Astrocyte (in vitro differentiated cells and primary cell): ENCODE measurements at places on chromosomes 3 and 15. TPM values are rescaled to one million over a fixed set of nuclear protein-coding genes. Genes with fewer than 3 reads are reported as not detected.

ALDH1L1 gene
- not detected in 2 replicates for total RNA-seq

ZNF80 gene
- not detected in 2 replicates for total RNA-seq

NR1I2 gene
- not detected in 2 replicates for total RNA-seq

GOLGA8M gene
- 1.5 and 1.6 TPM in 2 replicates for total RNA-seq

DOCK3 gene
- total RNA-seq = 3.1 and 3.3 TPM in 2 replicates

PRR23E gene
- not detected in 2 replicates for total RNA-seq

DNA sequence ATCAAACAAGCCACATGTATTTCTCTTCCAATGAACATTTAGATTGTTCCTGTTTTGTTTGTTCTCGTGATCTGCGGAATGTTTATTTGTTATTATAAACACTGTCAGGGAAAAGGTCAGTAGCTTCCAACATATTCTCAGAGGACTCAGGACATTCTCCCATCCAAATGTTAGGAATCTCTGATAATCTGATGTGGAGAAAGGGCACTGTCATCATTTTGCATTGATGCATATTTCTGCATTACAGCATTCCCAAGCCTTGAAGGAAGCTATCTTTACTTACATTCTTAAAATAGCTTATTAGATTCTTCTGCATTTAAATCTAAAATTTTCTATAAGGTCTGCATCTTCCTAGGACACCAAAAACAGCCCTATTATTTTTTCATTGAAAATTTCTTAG, 10.3 kb downstream of the MYO1E start:
- DNase-seq = no peak
- H3K36me3 ChIP-seq = no peaks in the 10 kb centered on the region
- no peaks in the 10 kb centered on the region for H3K27me3 ChIP-seq
- peaks cover 14% of the 10 kb centered on the region for H3K4me1 ChIP-seq
- no peak overlapping the region for H3K4me3 ChIP-seq

GRCh38 chr15:42042602-42043400, 22.0 kb upstream of the PLA2G4E start:
- peaks cover 13% of the 10 kb centered on the region for H3K27me3 ChIP-seq
- H3K36me3 ChIP-seq = no peaks in the 10 kb centered on the region
- H3K4me3 ChIP-seq = no peak overlapping the region
- no peak for DNase-seq
- no peak overlapping the region for H3K27ac ChIP-seq
- no peaks in the 10 kb centered on the region for H3K4me1 ChIP-seq

DNA sequence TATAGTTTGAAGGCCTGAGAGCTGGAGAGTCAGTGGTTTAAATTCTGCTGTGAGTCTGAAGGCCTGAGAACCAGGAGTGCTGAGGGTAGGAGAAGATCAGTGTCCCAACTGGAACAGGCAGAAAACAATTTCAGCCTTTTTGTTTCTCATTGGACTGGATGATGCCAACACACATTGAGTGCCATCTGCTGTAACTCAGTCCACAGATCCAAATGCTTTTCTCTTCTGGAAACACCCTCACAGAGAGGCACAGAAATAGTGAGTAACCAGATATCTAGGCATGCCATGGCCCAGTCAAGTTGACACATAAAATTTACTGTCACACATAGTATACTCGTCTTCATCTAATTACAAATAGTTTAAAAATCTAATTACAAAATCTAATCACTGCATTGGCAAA, 100.8 kb downstream of the NEO1 start:
- no peaks in the 10 kb centered on the region for H3K27me3 ChIP-seq
- no peak overlapping the region for H3K4me3 ChIP-seq
- no peaks in the 10 kb centered on the region for H3K4me1 ChIP-seq
- no peaks in the 10 kb centered on the region for H3K36me3 ChIP-seq
- no peak overlapping the region for H3K27ac ChIP-seq

- no peak overlapping the region for H3K4me3 ChIP-seq
- H3K27me3 ChIP-seq = no peaks in the 10 kb centered on the region
- DNase-seq = no peak
- H3K4me1 ChIP-seq = peaks cover 25% of the 10 kb centered on the region
- peaks cover 3% of the 10 kb centered on the region for H3K36me3 ChIP-seq
- peak overlapping the region; percentile 21 for H3K27ac ChIP-seq
These were observed 11.5 kb downstream of the APH1B start for GRCh38 chr15:63288778-63289378.

DNA sequence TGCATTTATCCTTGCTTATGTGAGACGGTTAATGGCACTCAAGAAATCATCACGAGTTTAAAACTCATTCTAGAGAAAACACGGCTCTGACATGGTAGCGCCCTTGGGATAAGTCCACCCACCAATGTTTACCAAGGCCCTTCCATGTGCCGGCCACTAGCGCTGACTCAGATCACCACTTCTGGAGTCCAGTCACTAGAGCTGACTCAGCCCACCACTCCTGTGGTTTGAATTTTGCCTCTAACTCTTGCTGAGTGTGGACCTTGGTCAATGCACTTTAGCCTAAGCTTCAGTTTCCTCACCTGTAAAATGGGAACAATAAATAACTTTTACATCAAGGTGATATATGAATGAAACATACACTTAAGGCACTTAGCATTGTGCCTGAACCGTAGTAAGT, 358.4 kb upstream of the PROK2 start:
- H3K36me3 ChIP-seq = no peaks in the 10 kb centered on the region
- DNase-seq = peak; percentile 83
- peaks cover 15% of the 10 kb centered on the region for H3K4me1 ChIP-seq
- H3K27me3 ChIP-seq = peaks cover 4% of the 10 kb centered on the region
- H3K27ac ChIP-seq = no peak overlapping the region

DNA sequence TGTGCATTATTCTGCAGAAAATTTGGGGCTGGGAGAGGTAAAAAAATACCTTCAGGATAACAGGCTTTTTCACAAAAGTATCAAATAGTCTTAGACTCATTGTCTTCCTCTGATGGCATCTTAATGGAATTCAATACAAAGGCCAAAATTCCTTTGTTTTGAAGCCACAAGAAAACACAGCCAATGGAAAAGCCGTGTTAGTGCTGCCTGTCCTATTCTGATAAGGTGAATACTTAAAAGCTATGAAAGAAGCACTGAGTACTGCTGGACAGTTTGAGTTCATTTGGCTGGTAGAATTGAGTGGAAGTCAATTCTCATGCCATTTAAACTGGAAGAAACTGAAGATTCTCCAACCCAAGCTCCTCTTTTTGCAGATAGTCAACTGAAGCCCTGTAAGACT, 395.3 kb upstream of the TPRG1 start:
- no peaks in the 10 kb centered on the region for H3K27me3 ChIP-seq
- peak overlapping the region; percentile 32 for H3K27ac ChIP-seq
- peaks cover 21% of the 10 kb centered on the region for H3K4me1 ChIP-seq
- H3K36me3 ChIP-seq = no peaks in the 10 kb centered on the region
- peak; percentile 89 for DNase-seq

- H3K4me3 ChIP-seq = no peak overlapping the region
- no peaks in the 10 kb centered on the region for H3K27me3 ChIP-seq
- H3K36me3 ChIP-seq = peaks cover 27% of the 10 kb centered on the region
- H3K27ac ChIP-seq = no peak overlapping the region
- no peak for DNase-seq
- no peaks in the 10 kb centered on the region for H3K4me1 ChIP-seq
These were observed 58.5 kb downstream of the ABCC5 start for GRCh38 chr3:183959214-183959613.

- no peaks in the 10 kb centered on the region for H3K27me3 ChIP-seq
- no peaks in the 10 kb centered on the region for H3K36me3 ChIP-seq
- no peak overlapping the region for H3K4me3 ChIP-seq
- H3K4me1 ChIP-seq = peaks cover 4% of the 10 kb centered on the region
These were observed 29.0 kb downstream of the CPOX start for GRCh38 chr3:98564282-98565005.

GRCh38 chr3:143209715-143210059, 90.1 kb downstream of the CHST2 start:
- H3K27ac ChIP-seq = no peak overlapping the region
- no peaks in the 10 kb centered on the region for H3K36me3 ChIP-seq
- DNase-seq = no peak
- peaks cover 3% of the 10 kb centered on the region for H3K4me1 ChIP-seq
- H3K4me3 ChIP-seq = no peak overlapping the region
- no peaks in the 10 kb centered on the region for H3K27me3 ChIP-seq

DNA sequence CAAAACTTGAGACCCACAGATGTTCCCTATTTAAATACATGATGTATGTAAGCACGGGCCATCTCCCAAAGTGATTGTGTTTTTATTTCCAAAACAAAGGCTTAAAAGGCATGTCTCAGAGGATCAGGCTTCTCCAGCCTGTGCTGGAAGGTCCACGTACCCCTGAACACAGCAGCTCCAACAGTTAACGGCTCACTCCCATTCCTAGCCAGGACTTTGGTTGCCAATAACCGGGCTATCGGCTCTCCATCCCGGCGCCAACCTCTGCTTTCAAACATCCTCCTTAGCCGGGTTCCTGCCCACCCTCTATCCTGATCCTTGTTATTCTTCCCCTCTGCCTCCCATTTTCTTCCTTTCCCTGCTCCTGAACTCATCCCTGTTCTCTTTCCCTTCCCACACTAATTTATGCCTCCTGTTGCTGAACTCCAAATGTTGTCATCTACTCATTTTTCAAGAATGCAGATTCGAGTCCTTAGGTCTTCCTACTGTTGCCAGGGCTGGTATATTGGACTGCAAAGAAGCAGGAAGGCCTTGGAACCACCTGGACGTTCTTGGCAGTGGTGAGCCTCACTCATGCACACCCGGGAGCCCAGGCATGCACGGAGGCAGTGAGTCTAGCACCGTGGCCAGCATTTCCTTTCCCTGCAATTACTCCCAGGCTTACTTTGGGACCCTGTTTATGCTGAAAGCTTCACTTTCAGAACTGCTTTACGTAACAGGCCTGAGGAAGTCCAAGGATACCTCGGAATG, 128.4 kb upstream of the RAD18 start:
- peaks cover 8% of the 10 kb centered on the region for H3K27me3 ChIP-seq
- no peak for DNase-seq
- peaks cover 6% of the 10 kb centered on the region for H3K4me1 ChIP-seq

GRCh38 chr3:156071031-156071430, 49.3 kb upstream of the KCNAB1 start:
- no peak overlapping the region for H3K27ac ChIP-seq
- H3K27me3 ChIP-seq = no peaks in the 10 kb centered on the region
- no peaks in the 10 kb centered on the region for H3K4me1 ChIP-seq
- H3K4me3 ChIP-seq = no peak overlapping the region
- H3K36me3 ChIP-seq = no peaks in the 10 kb centered on the region

DNA sequence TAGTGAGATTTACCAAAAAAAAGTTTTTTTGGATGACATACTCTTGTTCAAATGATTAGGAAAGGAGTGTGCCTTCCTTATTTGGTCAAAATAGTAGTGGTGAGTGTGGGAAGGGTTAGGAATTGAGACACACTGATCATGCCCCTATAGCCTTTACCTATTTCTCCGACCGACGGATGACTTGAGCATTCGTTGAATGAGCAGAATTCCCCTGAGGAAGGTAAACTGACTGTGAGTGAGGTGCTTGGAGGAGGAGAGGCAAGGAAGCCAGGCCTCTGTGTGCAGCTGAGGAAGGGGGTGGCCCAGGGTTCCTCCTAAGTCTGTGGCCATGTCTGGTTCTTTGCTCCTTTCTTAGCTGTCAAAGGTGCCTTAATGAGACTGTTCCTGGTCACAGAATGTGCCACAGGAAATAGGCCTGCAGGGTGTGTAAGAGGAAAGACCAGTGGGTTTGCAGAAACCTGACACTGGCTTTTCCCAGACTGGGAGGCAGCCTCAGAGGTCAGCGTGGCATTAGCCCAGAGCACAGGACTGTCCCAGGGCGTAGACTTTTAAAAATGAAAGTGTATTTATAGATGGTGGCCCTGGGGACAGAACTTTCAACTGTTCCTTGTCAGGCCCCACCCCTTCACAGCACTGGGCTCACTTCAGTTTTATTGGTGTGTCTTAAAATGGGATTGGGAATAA, 307.7 kb upstream of the C2CD4B start:
- no peak for DNase-seq
- H3K4me3 ChIP-seq = no peak overlapping the region

- no peak overlapping the region for H3K4me3 ChIP-seq
- no peaks in the 10 kb centered on the region for H3K27me3 ChIP-seq
These were observed 71.3 kb upstream of the UBE3A start for GRCh38 chr15:25510146-25510545.

DNA sequence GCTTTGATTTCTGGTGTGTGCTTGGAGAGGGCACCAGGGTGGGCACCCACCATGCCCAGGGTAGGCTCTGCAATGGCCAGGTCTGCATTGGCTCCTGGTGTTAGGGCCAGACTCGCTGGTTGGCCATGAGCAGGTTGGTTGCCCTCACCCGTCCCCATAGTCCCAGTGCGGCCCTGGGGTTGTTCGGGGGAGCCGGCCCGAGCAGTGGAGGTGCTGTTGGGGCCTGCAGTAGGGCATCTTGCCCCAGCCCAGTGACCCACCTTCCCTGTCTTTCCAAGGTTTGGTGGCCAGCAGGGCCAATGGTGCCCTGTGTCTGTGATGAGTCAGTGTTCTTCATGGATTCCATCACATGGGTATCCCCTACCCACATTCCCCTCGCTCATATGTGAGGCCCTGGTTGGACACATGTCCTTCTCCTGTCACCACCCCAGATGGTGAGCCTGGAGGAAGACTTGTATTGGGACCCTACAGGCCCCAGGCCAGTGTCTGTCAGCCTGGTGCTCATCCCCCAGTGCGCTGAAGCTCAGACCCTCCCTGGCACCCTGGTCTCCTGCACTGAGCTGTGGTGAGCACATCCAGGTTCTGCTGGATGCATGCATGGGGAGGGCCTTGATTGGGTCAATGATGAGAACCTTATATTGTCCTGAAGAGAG, 190.1 kb downstream of the UBE3A start:
- H3K36me3 ChIP-seq = no peaks in the 10 kb centered on the region
- no peak overlapping the region for H3K4me3 ChIP-seq
- no peak overlapping the region for H3K27ac ChIP-seq
- DNase-seq = no peak
- H3K27me3 ChIP-seq = no peaks in the 10 kb centered on the region

DNA sequence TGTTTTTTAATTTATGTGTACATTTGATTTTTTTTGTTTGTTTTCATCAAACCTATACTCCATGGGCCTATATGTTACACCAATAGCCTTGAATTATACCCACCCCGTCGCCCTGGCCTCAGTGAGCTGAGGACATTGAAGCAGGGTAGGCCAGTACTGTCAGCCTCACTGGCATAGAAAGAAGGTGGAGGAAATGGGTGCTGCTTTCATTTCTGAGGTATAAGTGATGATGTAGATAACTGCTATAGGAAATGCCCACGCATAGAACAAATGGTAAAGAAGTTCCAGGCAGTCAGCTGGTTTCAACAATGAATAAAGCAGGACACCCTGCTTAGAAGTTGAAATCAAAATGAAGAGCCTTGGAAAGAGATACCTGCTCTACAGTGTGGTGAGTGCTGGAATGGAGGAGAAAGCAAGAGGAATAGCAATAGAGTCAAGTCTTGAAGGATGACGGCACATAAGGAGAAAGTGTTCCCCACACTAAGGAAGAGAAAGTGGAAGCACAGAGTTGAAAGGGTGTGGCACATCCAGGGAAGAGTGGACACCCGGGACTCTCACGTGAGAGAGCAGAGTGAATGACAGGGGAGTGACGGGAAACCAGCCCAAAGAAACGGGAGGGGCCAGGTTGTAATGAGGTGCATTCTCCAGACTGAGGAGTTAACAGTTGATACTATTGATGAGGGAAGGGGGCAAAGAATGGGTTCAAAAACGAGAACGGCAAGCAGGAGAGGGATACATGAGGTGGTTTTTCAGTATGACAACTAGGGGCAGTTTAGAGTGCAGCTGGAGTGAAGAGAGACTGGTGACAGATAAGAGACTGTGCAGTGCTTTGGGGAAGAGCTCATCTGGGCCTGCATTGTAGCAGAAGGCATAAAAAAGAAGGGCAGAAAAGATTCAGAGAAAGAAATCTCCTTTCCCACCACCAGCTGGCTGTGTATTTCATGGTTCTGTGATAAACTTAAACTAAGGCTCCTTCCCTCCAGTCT, 70.5 kb downstream of the KLHL25 start:
- H3K4me1 ChIP-seq = no peaks in the 10 kb centered on the region
- no peak overlapping the region for H3K27ac ChIP-seq
- no peaks in the 10 kb centered on the region for H3K27me3 ChIP-seq
- peaks cover 50% of the 10 kb centered on the region for H3K36me3 ChIP-seq
- H3K4me3 ChIP-seq = no peak overlapping the region
- DNase-seq = no peak
